ENCODE measurements at places on chromosomes 12 and 14. TPM values are rescaled to one million over a fixed set of nuclear protein-coding genes. Genes with fewer than 3 reads are reported as not detected.

The P2RX2 gene
- total RNA-seq: 1.8 TPM

The GALNT9 gene
- total RNA-seq: 0.35 TPM

DNA sequence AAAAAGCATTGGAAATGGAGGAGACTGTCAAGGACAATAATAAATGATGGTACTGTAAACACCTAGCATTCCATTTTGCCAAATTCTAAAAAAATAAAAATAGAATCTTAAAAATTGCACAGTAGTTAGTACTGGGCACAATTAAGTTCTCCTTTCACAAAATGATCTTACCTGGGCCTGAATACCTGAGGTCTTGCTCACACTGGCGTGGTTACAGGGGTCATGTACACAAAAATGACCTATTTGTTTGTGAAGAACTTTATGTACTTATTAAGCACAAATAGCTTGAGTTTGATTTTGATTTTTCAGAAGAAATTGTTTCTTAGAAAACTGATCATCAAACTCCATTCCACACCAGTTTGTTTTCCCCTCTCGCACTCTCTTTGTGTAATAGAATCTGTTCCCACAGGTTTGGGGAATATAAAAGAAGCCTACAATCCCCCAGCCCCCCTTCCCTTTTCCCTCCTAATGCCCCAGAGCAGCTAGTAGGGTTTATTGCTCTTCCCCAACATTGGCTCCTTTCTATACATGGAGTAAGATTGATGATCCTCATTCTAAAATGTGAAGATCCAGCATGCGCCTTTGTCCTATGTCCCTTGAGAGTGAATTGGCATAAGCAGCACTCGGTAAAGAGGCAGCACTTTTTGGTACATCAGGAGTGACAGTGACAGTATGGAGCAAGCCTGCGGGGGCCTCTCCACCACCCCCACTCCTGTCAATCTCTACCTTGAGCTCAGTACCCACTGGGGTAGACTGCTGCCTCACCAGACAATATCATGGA is 204.3 kb downstream of the ASCL1 start:
- DNase-seq: no peak

GRCh38 chr14:105876158-105876557 is 349.8 kb downstream of the TMEM121 start:
- DNase-seq: no peak

- DNase-seq: peak; percentile 57
Observed at GRCh38 chr14:94144765-94145164, 15.4 kb upstream of the IFI27L2 start.

GRCh38 chr14:74401504-74402241 is 24.3 kb downstream of the SYNDIG1L start:
- peak; percentile 85 for DNase-seq

DNA sequence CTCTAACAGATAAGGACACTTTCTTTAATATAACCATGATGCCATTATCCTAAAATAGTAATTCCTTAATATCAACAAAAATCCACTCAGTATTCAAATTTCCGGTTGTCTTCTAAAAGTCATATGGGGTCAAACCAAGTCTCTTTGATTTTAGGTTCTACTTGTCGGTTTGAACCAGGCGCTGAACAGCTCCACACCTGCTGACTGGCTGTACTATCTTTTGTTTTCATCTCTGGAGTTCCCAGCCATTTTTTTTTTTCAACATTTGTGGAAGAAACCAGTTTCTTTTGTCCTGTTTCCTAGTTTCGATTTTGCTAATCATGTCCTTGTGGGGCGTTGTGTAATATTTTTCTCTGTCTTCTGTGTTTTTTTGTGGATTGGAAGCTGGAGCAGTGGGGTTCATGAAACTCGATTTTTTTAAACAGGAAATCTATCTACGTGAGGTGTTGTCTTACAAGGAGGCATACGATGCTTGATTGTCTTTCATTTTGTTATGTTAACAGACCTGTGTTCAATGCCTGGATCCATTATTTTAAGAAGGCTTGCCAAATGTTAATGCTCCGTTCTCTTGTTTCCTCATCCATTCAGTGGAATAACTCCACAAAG is 50.2 kb downstream of the FZD10 start:
- DNase-seq: no peak

DNA sequence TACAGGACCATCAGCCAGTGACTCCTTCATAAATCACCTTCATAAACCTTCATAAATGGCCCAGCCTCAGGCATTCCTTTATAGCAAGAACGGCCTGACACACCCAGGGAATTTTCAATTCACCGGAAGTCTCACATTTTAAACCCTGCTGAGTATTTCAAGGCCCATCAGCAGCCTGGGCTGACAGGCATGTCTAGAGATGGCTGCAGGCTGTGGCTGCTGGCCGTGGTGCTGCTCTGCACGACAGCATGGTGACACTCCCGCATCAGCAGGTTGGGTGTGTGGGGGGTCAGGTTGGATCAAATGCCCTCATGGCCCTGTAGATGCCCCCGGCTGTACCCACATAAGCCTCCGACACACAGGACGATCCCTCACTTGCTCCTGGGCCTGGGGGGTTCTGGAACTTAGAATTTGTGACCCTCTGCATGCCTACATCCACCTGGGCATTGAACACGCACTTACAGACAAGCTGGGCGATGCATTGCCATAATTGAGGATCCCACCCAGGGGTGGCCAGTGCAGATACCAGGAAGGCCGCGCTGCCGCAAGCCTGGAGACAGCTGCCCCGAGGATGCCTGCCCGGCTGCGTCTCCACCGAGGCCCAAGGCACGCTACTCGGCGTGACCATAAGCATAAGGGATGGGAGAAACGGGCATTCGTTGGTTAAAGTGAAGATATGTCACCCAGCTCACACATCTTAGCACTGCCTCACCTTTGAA is 124.3 kb downstream of the PIWIL1 start:
- DNase-seq: no peak

DNA sequence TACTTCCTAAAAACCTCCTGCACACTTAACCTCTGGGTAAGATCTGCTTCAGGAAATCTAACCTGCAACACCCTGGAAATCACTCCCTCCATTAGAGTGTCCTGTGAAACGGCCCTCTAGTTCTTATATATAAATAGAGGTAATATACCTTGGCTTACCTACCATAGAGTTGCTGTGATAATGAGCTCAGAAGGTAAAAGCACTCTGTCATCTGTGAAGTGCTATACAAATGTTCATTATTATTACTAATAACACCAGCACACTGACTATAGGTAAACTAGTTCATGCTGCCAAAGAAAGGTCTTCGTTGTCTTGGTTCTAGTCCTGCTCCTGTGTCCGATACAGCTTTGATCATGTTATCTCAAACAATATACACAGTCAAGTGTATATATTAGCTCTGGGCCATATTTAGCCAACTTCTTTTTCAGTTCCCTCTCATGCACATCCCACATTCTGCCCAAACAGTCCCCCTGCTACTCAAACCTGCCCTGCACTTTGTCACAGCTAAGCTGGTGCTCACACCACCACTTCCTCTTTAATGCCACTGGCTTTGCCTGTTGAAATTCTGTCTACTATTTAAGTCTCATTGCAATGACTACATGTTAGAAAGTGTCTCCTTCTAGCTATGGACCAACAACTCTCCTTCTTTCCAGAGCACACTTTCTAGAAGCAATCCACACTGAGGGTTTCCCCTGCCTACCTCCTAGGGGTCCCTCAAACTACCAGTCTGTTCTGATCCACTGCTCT is 5.1 kb downstream of the E2F7 start:
- no peak for DNase-seq
